ENCODE measurements at places on chromosomes 2 and 18.

DNA sequence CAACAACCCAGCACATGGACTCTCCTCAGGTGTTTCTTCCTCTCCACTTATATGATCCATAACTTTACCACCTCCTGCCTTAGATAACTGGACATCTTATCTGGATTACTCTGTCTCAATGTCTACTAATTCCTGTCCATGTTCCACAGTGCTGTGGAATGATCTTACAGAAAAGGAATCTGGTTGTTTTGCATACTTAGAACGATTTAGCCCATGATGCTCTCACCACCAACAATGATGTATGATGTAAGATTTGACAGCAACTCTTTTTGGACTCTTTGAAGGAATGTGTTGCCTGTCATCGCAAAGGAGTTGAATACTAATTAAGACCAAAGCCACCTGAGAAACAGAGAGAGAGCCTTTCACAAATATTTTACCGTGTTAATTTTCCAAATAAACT is 37.7 kb upstream of the SYT4 start:
- no peak for DNase-seq

DNA sequence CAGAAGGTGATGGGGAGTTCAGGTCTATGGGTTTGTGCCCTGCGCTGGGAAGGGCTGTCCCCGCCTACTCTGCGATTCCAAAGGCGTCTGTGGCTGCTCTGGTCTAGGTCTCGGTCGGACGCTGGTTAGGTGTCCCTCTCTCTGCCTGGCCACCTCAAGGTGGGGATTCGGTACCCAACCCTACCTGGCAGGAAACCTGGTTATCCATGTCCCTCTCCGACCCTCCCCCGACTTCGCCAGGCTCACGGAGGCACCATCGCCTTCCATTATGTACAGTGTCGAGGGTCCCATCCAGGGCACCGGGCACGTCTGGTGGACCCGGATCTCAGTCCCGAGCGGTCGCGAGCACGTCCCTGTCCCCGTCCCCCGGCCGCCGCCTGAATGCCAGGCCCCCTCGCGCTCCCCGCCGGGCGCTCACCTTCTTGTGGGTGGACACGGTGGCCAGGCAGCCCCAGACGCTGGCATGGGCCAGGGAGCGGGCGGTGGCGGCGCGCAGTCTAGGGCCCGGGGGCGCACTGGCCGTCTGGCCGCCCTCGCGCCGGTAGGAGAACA is 628 bp downstream of the CREG2 start:
- DNase-seq = no peak

DNA sequence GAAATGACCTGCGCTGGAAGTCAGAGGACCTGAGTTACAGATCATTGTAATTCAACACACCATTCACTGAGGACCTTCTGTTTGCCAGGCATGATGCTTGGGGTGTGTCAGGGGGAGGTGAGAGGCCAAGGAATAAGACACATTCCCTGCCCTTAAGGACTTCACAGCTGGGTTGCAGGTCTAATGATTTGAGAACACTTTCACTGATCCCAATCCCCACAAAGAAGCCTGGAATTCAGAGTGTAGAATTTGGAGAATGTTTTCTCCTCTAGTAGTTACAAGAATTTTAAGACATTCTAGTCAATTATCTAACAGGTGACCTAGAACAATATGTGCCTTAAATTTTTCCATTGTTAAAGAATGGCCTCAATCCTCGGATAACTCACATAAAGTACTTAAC is 322.4 kb downstream of the TNS1 start:
- DNase-seq = no peak

DNA sequence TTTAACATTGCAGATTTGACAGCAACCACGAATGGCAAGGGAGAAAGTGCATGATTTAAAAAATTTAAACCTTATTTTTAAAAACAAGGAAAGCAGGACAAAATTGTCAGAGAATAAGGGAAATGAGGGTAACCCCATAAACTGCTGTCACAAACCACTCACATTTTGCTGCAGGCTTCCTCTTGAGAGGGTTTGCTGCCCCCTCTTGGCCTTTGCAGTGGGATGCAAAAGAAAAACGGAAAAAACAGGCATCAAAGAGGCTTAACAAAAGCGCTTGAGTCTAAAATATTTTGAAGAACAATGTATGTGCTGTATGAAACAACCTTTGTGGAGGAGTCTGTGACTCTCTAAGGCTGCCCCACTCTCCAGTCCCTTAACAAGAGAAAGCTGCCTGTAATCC is 91.6 kb downstream of the TMX3 start:
- peak; percentile 45 for DNase-seq

DNA sequence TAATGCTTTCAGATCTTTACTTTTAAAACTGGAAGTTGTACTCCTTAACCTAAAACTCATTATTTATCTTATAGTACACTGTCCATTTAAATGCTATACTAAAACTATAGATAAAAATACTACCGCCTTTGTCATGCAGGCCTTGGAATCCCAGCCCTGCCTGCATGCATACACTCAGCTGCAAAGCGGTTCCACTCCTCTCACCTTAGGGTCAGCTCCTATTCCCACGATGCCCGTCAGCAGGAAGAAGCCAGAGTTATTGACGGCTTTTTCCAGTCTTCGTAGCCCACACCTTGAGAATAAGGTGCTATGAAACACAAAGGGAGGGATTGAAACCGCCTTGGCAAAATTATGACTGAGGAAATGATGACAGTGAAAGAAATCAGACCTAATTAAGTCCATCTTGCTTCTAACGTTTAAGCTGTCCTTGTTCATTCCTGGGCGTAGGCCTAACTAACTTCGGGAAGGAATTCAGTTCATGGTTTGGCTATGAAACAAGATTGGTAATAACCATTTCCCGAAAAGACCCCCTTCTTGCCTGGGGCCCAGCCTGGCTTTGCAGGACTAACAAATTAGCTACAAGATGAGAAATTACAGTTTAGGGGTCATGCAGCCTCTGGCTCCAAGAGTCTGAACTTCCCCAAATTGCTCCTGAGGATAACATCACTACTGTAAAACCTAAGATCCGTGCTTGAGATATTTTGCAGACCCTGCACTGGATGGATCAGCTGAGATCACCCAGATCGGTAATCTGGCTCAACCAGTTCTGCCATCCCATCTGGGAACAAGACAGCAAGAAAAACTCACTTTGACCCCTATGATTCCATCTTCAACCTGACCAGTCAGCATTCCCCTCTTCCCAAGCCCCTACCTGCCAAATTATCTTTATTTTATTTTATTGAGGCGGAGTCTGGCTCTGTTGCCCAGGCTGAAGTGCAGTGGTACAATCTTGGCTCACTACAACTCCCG is 17.1 kb downstream of the EPB41L5 start:
- no peak for DNase-seq

- no peak for DNase-seq
Measured at GRCh38 chr2:231909631-231910030, 16.6 kb downstream of the NPPC start.

DNA sequence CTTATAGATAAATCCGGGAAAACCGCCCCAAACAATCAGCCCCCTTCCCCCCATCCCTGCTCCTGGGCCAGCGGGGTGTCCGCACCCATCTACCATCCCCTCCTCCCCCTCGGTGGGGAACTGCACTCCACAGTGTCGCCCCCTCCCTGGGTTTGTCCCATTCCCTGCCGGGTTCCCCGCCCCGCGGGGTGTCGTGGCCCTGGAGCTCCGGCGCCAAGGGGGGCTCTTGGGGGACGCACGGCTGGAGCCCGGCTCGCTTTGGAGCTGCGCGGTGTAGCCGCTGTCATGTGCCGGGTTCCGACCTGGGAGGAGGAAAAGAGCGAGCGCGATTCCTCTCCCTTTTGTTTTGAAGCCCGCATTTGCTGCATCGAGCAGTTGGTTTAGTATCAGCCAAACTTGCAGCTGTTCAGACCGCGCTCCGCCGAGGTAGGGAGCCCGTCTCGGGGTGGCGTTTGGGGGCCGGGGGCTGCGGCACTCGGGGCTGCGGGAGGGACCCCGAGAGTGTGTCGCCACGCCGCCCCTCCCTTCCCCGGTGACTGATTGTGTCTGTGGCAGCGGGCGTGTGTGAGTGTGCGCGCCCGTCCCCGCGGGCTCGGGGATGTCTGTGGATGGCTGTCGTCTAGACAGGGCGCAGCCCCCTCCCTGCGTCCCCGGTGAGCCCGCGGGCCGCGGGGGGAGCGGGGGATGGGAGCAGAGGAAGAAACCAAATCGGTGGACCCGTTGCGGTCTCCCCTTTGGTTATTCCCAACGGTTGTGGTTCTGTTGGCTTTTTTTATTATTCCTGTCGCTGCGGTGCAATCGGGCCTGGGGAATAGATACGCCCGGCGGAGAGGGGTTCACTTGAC is 797 bp downstream of the CTIF start:
- no peak for DNase-seq

DNA sequence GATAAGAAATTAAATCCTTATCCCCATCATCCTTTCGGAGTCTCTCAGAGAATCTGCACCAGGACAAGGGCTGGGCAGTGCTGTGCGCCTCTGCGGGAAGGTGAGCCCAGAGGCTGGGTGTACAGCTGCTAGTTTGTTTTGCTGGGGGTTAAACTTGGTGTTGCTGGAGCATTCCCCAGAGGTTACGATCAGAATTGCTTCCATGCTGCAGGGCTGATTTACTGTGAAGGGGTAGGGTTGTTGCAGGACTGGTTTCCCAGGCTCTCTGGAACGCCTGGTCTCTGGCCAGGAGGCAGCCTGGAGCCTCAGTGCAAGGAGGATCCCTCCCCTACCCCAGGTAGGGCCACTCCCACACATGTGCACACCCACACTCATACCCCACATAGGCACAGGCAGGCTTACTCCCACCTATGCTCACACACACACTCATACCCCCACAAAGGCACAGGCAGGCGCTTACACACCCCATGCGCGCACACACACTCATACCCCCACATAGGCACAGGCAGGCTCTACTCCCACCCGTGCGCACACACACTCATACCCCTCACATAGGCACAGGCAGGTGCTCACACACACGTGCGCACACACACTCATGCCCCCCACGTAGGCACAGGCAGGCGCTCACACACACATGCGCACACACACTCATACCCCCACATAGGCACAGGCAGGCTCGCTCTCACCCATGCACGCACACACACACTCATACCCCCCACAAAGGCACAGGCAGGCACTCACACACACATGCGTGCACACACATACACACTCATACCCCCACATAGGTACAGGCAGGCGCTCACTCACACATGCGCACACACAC is 11.3 kb downstream of the CNNM4 start:
- no peak for DNase-seq

- no peak for DNase-seq
Measured at GRCh38 chr2:26255759-26256384, 11.1 kb downstream of the HADHB start.

DNA sequence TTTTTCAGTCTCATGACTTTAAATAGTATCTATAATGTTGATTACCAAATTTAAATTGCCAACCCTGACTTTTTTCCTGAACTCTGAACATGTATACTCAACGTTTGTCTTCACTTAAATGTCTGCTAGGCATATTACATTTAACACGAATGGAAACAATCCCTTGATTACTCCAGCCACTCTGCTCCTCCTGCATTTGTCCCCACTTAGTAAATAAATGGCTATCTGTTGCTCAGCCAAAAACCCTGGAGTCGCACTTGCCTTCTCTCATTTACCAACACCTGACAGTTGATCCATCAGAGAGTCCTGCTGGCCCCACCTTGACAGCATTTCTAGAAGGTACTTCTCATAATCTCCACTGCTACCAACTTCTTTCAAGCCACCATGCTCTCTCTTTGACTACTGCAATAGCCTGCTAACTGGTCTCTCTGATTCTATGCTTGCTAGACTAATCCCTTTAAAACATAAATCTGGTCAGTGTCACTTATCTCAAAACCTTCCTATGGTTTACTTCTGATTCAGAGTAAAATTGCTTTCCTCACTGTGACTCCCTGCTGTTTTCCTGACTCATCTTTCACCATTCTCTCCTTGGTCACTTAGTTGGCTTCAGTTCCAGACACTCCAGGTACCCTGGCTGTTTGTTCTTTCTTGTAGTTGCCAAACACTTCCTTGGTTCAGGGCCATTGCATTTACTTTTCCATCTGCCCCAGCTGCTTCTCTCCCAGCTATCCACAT is 31.9 kb downstream of the SPAG16 start:
- no peak for DNase-seq

DNA sequence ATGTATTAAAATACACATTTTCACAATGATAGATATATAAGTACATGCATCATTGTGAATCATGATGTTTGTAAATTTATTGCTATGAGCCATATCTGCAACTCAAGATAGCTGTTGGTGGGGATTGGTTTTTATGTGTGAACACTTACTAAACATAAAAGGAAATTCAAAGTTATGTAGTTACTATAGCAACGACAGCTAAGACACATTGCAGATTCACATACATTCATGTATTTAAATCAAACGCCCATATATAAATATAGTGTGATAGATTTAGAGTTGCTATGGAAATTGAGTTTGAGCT is 65.6 kb downstream of the MAPRE2 start:
- no peak for DNase-seq

GRCh38 chr2:135913727-135914365 is 37.6 kb upstream of the MCM6 start:
- peak; percentile 12 for DNase-seq

DNA sequence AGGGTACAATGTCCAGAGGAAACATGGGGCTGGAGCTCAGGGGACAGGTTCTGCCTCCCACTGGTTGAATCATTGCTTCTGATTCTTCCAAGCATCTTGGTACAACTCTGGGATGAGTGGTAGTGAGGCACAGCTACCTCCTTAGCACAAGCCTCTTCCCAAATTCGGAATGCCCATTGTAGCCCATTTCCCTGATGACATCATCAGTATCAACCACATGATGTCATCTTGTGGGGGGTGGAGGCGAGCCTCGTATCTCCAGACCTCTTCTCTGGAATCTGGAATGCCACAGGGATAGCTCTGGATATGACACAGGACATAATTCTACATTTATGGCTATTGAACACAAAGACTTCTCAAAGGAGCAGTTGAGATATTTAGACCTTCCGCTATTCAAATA is 715.2 kb downstream of the RNF144A start:
- DNase-seq = no peak

- DNase-seq = no peak
Measured at GRCh38 chr2:99662761-99663341, 173.0 kb upstream of the REV1 start.

DNA sequence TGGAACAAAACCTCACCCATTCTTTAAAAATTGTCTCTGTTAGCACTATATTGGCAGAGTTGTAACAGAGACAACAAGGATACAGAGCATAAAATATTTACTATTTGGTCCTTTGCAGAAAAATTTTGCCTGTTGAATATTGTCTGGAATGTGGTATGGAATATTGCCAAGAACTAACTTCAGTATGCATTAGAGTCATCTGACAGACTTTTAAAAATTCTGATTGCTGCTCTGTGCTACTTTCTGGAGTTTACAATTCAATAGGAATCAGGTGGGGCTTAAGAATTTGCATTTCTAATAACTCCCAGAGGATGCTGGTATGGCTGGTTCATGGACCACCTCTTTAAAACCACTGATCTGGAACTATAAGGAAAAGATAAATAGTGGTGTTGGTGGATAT is 32.8 kb upstream of the NYAP2 start:
- DNase-seq = no peak

- no peak for DNase-seq
Measured at GRCh38 chr2:112636605-112637288, 9.0 kb upstream of the SLC20A1 start.

GRCh38 chr2:99852956-99853355 is 289.4 kb downstream of the AFF3 start:
- DNase-seq = no peak

GRCh38 chr2:7530001-7530400 is 612.8 kb downstream of the RNF144A start:
- no peak for DNase-seq

GRCh38 chr18:55863876-55864275 is 275.9 kb upstream of the TCF4 start:
- DNase-seq = no peak

GRCh38 chr18:74217476-74218143 is 69.3 kb downstream of the TIMM21 start:
- DNase-seq = no peak

- no peak for DNase-seq
Measured at GRCh38 chr2:236045251-236046235, 122.6 kb downstream of the GBX2 start.
